GM12878 (cell line): ENCODE measurements at places on chromosomes 7 and 10.
A peak's percentile ranks its signal among the peaks of the same experiment; 100 is the strongest.

DNA sequence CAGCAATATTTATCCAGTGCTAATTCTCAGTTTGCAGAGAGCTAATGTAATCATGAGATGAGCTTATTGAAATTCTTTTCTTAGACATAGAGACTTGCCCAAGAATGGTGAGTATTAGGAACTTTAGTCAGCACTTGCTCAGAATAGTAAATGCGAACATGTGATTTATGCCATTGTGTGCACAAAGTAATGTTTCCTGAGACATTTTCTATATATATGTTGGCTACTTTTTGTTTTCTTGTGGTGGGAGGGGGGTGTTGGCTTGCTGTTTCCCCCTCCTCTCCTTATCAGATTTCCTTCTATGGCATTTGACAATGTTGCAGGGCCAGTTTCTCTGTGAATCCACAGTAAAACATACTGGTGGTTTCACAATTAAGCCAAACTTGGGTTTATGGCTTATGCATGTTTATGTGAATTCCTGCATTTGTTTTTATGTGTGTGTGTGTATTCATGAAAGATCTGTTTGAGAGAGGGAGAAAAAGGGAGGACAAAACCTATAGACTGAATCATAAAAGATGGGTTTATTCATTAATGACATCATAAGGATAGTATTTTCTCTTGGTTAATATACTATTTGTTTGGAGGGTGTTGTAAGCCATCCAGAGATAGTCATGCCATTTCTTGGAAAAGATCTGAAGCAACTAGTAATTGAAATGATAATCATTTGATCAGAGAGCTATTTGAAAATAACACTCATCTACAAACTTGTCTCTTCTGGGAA, 36.3 kb downstream of the ARID5B start:
- DNase-seq, result no peak

GRCh38 chr10:110802090-110802489, 69.6 kb upstream of the PDCD4 start:
- DNase-seq, result no peak

DNA sequence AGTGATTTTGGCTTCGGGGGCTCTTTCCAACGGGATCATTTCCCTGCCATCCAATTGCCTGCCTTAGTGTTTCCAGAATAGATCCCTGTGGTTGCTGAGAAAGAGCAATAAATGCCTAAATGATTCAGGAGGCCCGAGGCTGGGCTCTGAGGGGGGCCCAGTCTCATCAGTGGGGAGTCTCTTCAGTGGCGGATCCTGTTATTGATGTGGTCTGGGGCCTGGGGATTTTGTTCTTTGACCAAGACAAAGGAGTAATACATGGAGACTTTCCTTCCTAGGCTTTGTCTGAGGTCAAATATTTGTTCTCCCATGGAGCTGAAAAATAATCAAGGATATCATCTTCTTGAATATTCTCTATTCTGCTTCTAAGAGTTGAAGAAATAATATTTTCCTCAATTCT, 40.8 kb downstream of the TAS2R41 start:
- no peak for DNase-seq

DNA sequence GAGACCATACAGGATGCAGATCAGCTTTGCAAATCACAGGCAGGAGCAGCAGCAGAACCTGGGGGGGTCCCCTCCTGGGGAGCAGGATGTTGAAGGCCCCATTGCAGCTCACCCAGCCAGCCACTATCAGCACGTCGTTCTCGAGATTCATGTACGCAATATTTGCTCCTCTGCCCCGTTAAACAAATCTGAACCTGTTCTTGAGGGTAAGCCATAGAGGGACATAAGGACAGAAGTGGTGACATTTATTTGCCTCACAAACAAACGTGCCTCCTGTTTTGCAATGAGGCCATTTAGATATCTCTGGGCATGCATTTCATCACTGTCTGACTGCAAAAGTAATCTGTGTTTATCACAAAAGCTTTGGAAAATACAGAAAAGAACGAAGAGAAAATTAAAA, 87.3 kb upstream of the BAIAP2L1 start:
- DNase-seq, result no peak

DNA sequence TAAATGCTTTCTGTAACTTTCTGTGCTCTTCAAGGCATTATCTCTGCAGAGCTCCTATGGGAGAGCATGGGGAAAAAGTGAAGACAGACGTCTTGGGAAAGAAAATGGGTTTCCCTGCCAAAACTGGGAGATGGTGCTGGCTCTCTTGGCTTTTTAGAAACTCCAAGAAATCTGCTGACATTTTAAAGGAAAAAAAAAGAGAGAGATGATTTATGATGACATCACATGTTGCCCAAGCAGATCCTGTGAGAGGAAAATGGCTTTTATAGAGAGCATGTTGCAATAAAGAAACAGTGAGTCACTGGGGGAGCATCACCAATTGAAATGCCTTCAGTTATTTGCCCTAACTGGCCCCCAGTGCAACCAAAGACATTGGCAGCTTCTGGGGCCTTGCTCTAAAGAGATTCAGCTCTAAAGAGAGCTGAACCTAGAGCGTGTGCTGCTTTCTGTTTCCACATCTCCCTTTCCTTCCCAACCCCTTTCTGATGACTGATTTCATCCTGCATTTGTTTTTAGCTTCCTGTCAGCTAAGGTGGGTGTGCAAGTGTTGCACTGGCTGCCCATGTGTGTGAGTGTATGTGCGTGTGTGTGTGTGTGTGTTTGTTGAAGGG, 37.7 kb downstream of the LRMDA start:
- no peak for DNase-seq

- DNase-seq, result no peak
Observed at GRCh38 chr10:113021268-113022040, 71.4 kb downstream of the TCF7L2 start.

DNA sequence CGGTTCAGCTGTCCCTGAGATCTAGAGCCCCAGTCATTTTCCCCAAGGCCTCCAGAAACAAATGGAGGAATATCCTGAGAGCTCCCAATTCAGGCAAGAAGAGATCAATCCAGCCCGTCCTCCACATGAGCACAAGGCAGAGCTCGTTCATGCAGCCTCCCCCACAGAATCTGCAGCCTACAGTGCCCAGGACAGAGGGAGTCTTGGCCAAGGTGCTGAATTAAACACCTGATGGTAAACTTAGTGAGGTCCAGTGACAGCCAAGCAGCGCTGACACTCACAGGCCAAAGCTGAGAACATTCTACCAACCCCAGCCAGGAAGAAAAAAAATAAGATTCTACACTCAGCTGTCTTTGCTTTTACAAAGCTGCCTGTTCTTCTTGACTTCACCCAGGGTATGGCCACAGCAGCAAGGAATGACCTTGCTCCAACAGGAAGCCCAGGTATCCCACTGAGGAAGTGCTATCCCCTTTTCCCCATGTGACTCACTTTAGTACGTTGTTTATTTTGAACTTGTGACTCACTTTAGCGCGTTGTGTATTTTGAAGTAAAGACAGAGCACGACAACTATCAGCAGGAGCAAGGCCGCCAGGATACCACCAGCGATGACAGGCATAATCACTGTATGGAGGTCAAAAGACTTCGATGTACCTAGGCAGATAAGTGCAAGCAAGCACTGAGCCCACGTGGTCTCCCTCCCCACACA, 4.4 kb upstream of the CUZD1 start:
- no peak for DNase-seq

DNA sequence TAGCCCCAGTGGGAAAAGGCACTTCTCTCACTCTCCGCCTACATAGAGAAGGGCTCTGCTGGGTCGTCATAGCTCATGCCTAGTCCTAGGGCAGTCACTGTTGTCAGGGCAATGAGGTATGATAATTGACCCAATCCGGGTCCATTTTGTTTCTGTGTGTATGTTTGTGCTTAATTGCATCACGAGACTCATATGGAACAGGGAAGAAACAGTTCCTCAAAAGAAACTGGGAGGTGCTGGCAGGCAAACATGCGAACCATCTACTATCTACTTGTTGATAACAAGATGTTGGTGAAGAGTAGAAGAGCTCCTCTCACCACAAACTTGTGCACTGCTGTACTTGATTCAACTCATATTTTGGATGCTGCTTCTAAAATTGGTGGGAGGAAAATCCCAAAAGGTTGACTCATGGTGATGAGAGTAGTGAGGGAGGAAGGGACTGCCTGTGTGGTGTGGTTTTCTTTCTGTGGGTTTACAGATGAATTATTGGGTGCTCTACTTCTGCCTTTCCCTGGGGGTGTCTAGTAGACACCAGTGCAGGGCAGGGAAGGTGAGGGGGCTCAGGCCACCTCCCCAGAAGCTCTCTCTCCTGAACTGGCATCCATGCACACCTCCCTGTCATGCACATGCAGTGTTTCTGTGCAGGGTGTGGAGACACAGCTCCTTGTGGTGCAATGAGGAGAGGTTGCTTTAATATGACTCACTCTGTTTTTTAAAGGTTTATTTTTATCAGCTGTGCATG, 29.4 kb downstream of the LSMEM1 start:
- peak; percentile 17 for DNase-seq

DNA sequence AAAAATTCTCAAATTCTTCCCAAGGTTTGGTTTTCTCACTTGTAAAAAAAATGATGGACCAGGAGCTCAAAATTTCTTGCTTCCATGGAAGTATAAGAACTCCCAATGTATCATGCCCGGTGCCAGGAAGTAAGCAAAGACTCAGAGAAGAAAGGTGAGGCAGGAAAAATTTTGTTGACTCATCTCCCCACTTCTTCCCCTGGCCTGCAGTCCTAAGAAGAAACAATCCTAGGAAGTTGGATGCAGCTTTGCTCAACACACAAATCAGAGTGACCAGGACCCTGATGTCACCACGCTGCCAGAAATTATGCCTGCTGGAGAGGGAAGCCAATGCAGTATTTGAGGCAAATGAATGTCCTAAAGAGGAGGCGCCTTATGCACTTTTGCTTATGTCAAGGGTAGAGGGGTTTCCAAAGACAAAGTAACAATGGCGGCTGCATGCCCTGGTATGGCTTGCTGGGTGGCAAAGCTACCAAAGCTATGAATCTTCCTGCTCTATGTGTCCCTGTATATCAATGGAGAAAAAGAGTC, 163.6 kb downstream of the NEURL1 start:
- no peak for DNase-seq

DNA sequence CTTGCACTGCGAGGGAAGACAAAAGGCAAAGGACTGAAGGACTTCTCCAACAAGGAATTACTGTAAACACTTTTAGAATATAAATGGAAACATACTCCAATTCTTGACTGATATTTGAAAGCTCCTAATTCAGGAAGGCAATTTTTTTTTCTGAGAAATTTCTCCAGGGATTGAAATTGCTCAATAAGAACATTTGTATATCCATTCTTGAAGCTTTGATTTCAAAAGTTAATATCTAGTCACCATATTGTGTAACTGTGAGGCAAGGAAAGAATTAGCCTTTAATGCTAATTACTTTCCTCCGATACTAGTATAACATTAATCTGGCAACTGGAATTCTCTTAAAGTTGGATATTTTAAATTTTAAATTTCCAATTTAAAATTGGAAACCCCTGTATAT, 188.4 kb upstream of the COL1A2 start:
- DNase-seq, result no peak

DNA sequence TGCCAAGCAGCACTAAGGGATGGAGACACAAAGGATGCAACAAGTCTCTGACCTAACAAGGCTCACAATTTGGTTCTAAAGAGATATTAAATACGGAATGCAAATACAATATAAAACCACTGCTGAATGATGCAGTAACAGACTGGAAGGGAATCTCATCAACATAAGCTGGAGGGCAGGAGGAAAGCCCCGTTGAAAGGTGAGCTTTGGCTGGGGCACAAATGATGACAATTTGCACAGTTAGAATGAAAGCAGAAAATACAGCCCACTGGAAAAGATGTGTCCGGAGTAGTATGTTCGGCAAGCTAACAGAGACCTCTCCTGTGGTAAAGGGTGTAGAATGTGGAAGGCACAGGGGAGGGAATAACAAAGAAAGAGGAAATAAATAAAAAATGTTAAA, 26.1 kb downstream of the PAXIP1 start:
- DNase-seq, result no peak

DNA sequence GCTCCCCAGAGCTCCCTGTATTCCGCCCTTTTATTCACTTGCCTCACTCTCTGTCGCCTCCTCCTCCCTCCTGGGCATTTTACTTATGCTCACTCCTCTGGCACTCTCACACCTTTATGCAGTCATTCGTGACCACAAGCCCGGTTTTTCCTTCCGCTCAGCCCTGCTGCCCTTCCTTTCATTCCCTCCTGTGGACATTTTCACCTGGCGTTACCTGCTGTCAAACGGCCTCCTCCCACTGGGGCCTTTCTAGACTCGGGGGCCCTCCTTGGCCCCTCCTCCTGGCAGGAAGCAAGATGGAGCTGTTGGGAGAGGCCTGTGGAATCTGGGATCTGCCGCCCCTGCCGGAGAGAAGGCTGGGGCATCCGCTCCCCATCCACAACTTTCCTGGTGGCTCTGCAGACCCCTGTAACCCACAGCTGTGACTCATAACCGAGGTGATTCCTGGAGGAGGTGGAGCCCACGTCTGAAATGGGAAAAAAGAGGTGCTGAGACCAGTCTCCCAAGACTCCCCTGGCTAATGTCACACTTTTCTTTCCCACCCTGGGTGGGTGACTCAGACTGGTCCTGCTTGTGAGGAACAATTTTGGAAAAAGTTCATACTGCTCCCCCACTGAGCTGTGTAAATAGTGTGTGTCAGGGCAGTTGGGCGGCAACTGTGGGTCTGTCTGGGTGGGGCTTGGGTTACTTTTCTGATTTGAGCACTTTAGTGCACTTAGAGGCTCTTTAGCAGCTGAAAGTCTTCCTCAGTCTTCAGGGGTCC, 1.2 kb downstream of the VCL start:
- DNase-seq, result no peak

- DNase-seq, result no peak
Observed at GRCh38 chr7:112946350-112946749, 140.3 kb downstream of the GPR85 start.

DNA sequence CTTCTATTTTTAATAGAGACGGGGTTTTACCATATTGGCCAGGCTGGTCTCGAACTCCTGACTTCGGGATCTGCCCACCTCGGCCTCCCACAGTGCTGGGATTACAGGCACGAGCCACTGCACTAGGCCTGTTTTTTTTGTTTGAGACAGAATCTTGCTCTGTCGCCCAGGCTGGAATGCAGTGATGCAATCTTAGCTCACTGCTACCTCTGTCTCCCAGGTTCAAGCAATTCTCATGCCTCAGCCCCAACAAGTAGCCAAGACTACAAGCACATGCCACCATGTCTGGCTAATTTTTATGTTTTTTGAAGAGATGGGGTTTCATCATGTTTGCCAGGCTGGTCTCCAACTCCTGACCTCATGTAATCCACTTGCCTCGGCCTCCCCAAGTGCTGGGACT, 73.7 kb downstream of the TYW1B start:
- no peak for DNase-seq

DNA sequence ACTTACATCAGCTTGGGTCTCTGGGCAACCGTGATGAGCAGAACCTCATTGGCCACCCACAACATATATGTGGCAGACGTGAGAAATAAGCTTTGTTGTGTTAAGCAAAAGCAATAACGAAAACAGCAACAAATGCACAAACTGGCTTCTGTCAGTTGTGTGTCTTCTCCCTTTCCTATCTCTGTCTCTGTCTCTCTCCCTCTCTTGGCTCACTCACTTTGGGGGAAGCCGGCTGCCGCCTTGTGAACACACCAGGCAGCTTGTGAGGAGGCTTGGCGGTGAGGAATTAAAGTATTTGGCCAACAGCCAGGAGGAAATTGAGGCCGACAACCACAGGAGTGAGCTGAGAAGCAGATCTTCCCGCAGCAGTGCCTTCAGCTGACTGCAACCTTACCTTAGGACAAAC, 21.9 kb upstream of the CDCA7L start:
- DNase-seq, result no peak

- DNase-seq, result no peak
Observed at GRCh38 chr7:47381134-47381495, 200.8 kb downstream of the TNS3 start.
